ENCODE measurements at places on chromosomes 7 and 10.

DNA sequence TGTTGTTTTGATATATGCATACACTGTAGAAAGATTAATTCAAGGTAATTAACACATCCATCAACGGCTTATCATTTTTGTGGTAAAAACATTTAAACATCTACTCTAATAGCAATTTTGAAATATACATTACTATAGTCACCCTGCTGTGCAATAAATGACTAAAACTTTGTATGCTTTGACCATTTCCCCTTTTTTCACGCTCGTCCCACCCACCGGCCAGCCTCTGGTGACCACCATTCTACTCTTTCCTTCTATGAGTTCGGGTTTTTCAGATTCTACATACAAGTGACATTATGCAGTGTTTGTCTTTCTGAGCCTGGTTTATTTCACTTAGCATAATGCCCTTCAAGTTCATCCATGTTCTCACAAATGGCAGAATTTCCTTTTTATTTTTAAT is 21.3 kb downstream of the CYCS start:
- no peak for DNase-seq

DNA sequence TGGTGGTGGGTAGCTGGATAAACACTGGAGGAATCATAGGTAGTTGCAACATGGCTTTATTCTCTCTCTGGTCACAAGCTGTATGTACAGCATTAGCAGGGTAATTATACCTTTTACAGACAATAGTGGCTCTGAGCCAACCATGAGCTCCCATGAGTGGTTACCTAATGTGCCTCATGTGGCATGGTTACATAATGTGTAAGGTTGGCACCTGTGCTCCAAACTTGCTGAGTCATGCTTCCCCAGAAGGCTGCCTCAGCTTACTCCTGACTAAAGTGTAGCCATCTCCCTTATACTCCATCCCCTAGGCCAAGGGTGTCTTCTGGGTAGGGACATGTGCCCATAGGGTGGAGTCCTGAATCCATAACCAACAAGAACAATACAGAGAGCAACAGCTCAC is 345.3 kb upstream of the SEMA3C start:
- DNase-seq: no peak

DNA sequence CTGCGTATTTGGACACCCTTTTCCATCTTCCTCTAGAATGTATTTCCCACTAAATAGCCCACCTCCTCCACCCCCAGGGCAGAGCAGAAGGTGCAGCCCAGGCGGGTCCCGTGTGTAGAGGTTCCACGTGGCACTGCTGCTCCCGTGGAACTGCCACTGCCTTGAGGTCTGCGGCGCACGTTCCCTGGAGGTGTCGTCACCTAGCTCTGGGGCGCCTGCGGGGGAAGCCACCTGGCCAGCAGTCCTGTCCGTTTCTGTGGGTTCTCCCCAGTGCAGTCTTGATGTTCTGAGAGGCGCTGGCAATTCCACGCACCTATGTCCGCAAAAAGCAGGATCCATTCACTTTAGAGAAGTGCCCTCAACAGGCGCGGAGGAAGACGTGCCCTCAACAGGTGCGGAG is 21.9 kb downstream of the BNIP3 start:
- DNase-seq: no peak

- no peak for DNase-seq
These were observed 58.6 kb downstream of the TPK1 start for GRCh38 chr7:144777005-144777839.

DNA sequence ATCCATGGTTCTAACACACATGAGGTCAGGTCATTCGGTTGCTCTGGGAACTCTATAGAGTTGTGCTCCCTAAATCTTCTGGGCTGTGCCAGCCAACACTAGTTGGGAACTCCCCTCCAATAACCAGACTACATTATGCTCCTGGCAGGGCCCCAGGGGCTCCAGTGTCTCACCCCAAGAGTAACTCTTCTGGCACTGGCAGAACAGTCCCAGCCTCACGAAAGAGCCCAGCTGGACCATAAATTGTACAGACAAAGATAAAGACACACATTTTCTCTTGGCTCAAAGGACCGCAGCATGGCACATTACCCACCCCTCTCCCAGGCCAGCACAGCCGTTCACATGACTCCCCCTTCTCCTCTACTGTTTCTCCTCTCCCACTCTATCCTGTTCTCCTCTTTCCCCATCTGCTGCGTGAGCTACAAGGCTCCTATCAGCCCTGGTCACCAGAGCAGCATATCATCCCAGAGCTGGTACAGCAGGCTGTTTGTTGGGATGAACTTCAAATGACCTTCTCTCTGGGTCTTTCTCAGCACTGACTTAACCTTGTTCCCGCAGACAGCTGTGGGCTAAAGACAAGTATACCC is 230.6 kb downstream of the PLXNA4 start:
- no peak for DNase-seq

GRCh38 chr10:47259466-47259865 is 40.5 kb upstream of the GDF10 start:
- DNase-seq: no peak

GRCh38 chr7:114084002-114084471 is 165.2 kb upstream of the PPP1R3A start:
- no peak for DNase-seq

GRCh38 chr10:104306897-104307296 is 31.4 kb downstream of the ITPRIP start:
- no peak for DNase-seq

DNA sequence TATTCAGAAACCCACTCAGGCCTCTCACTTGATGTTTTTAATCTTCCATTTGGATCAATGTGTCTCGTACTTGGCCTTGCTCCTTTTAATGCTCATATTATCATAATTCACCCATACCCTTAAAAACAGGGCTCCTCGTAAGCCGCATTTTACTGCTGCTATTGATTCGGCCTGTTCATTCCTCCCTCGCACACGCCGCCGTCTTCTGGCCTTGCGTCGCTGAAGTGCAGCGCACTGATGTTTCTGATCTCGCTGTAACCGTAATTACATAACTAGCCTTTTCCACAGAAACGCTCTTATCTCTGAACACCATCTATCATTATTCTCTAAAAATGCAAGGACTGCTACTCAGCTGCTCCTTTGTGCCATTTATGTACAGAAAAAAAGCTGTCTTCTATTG is 544.5 kb upstream of the FOXK1 start:
- DNase-seq: no peak

DNA sequence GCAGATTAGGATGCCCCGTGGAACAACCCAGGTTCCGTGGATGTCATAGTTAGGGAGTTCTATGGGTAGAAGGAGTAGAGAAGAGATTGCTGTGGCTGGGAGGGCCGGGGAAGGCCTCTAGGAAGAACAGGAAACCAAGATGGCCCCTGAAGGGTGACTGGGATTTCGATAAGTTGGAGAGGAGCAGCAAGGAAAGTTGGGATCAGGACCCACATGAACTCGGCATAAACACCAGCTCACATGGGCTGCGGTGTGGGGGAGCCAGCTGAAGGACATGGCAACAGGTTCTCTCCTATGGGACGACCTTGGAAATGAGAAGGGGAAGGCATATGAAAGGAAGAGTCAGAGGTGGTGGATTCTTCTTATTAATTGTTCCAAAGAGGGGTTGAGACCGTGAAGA is 333.7 kb upstream of the SHH start:
- no peak for DNase-seq

GRCh38 chr7:32061346-32061745 is 8.9 kb downstream of the PDE1C start:
- no peak for DNase-seq

- DNase-seq: no peak
These were observed 93.0 kb upstream of the SLC25A13 start for GRCh38 chr7:96414931-96415292.

Data from cortex of kidney (tissue), 1 donor.